ENCODE measurements at places on chromosomes 5 and 9.

- no peak for DNase-seq
Measured at GRCh38 chr9:96087669-96088299, 212.3 kb downstream of the ERCC6L2 start.

DNA sequence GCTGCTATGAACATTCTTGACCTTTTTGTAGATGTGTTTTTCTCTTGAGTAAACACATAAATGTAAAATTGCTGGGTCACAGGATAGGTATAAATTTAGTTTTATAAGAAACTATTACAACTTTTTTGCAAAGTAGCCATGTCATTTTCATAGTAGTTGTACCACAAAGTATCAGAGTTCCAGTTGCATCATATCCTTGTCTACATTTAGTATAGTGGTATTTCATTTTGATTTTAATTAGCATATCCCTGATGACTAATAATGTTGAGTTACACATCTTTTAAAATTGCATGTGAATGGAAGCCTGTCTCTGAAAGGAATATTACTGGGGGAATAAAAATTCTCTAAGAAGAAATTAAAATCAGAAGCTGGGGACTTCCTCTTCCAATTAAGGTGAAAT is 85.4 kb downstream of the TMEM161B start:
- DNase-seq: no peak

- no peak for DNase-seq
Measured at GRCh38 chr9:97756991-97757390, 59.9 kb upstream of the XPA start.

- no peak for DNase-seq
Measured at GRCh38 chr5:115894342-115894741, 52.6 kb downstream of the AP3S1 start.

GRCh38 chr9:100525563-100525962 is 52.3 kb upstream of the CAVIN4 start:
- no peak for DNase-seq
